ENCODE measurements at places on chromosomes 4 and X.

DNA sequence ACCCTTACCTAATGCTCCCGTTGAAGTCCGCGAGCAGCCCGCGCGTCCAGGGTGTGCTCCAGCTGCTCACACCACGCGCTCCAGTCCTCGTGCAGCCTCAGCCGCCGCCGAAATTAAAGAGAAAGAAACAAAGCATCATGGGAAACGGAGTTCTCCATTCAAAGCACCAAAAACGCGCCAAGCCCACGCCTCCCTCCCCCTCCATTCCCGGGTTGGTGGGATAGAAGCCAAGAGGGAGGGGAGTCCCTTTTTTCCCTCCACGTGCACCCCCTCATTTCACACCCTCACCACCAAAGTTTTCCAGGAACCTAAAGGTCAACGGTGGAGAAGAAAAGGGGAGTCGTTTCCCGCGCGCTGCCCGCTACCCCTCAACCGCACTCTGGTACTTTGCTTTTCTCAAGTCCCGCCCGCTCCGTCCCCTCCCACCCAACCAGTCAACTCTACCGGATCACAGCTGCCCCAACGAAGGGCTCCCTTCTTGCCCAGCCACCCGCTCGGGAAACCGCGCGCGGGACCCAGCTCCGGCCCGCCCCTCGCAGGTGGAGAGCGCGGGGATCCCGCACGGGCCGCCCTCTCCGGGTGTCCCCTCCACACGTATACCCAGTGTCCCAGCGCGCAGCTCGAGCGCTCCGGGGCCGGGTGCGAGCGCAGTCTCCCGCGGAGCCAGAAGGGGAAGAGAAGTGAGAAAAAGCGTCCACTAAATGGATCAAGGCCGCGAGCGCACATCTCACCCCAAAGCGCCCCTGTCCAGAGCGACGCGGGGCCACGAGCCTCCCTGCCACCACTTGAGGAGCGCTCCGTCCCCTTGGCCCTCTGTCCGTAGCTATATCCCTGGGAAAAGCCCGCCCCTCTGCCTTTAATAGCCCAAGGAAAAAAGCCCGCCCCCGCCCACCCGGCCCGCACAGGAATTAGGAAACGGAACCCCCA is 65.1 kb upstream of the CCDC160 start:
- peak; percentile 56 for DNase-seq

DNA sequence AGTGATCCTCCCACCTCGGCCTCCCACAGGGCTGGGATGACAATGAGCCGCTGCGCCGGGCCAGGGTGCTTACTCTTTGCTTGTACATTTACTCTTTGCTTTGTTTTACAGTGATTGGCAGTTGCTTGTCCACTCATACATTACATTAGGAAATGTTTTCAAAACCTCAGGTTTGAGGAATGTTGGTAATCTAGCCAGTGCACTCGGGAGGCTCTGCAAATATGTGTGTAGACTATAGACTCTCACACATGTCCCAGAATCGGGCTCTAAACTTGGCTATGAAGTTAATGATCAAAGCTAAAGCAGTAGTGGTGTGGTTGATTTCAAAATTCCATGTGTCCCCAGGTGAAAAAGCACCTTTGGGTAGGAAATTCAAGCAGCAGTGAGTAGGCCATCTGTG is 20.5 kb downstream of the TRMT44 start:
- no peak for DNase-seq

GRCh38 chrX:151402719-151403390 is 5.8 kb downstream of the VMA21 start:
- no peak for DNase-seq

GRCh38 chr4:128869776-128870509 is 60.4 kb downstream of the JADE1 start:
- DNase-seq: no peak

DNA sequence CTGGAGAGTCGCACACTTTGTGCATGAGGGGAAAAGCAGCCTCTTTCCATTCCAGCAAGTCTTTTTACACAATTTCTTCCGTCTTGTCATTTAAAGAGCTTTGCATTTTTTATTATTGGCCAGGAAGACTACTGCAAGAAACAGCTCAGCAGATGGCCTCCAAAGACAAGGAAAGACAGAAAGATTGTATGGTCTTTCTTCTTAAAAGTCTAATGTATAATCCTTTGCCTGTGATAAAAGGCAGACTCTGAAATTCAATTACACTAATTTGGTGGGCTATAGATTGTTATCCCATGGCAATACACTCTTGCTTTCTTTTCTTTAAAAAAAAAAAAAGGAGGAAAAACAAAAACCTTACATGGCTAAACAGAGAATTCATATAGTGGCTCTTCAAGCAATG is 5.9 kb downstream of the CAPN6 start:
- no peak for DNase-seq

DNA sequence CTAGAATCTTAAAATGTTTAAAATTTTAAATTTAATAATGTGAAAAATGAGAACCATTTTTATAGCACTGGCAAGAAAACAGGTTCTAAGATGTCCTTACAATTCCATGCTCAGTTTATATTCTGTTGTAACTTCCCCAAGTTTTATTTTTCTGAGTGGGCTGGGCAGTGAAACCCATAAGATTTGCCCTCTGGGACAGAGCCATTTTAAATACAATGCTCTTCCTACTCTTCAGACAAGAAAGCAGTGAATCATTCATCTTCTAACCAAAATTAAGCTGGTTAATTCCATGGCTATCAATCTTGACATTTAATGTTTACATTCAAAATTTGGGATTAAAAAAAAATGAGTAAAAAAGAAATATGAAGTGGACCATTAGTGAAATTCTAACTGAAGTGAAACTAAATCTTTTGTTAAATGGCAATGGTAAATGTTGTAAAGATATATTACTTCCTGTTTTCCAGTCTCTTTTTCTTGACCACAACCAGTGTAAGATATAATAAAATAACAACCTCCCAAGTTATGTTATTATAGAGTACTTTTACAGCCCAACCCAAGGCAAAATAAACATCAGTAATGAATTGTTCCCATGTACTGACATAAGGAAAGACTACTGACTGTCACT is 37.2 kb upstream of the PTPN13 start:
- no peak for DNase-seq

GRCh38 chr4:3744901-3745300 is 21.3 kb upstream of the ADRA2C start:
- DNase-seq: no peak

DNA sequence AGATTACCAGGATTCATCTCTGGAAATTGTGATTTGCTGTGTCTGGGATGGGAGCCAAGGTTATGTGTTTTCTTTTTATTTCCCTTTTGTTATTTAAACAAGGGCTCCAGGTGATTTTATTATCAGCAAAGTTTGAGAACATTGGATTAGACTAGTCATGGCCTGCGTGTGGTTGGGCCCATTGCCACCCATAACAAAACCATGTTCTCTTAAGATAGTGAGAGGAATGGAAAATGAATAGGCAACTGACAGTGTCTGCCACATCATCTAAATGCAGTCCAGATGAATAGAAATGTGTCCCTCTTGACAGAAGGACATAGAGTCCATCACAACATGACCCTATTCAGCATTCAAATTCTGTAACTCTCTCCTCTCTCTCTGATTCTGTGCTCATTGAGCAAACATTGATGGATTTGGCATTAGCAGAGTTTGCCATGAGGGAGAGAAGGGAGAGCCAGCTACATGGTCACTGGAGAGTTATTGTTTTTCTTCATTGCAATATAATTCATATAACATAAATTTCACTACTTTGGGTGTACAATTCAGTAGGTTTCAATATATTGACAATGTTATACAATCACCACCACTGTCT is 11.7 kb downstream of the XK start:
- no peak for DNase-seq

- no peak for DNase-seq
Measured at GRCh38 chr4:123706973-123707372, 310.4 kb downstream of the SPRY1 start.

DNA sequence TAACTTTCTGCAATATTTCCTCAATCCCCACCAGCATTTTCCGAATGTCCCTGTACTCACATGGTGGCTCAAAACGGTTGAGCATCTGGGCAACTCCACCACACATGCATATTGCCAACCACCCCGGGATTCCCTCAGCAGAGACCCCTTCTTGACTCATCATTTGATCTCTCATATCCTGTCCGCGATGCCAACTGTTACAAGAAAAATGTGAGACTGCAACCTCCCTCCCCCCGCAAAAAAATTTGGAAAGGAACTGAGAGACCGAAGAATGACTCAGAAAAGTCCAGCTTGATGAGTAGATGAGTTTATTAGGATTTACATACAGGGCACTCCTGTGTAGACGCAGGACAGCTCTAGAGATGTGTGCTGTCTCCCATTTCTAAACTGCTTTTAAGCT is 561.4 kb downstream of the ZIC3 start:
- DNase-seq: no peak

DNA sequence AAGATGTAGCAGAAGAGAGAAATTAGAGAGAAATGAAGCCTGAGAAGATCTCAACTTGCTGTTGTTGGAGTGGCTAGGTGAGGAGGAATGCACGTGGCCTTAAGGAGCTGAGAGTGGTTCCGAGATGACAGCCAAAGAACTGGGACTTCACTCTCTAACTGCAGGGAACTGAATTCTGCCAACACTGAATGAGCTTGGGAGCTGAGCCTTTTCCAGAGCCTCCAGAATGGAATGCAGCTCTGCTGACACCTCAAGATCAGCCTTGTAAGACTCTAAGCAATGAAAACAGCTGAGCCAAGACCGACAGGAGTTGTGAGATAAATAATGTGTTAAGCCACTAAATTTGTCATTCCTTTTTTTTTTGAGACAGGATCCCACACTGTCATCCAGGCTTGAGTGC is 73.0 kb downstream of the TLL1 start:
- no peak for DNase-seq

GRCh38 chrX:39022106-39022505 is 220.8 kb downstream of the MID1IP1 start:
- DNase-seq: no peak

- DNase-seq: no peak
Measured at GRCh38 chr4:33090910-33091309, 2370.7 kb downstream of the PCDH7 start.

DNA sequence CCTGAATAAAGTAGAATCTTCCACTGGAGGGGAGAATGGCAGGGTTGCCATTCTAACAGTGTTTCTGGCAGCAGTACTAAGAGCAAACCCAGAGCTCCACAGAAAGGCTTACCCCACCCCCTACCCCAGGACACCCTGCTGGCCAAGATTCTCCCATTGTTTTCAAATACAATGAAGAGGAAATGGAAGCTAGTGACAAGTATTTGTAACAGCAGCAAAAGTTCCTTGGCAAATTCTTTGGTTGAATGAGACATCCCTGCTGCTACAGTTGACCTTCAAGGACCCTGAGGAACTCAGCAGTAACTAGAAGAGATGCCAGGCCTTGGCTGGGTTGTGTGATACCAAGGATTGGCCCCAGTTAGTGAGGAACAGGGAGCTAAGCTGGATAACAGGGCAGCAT is 124.2 kb upstream of the DGKK start:
- DNase-seq: no peak

GRCh38 chrX:136157187-136157586 is 9.9 kb downstream of the FHL1 start:
- DNase-seq: no peak

GRCh38 chr4:8110071-8110986 is 48.3 kb downstream of the ABLIM2 start:
- DNase-seq: no peak

DNA sequence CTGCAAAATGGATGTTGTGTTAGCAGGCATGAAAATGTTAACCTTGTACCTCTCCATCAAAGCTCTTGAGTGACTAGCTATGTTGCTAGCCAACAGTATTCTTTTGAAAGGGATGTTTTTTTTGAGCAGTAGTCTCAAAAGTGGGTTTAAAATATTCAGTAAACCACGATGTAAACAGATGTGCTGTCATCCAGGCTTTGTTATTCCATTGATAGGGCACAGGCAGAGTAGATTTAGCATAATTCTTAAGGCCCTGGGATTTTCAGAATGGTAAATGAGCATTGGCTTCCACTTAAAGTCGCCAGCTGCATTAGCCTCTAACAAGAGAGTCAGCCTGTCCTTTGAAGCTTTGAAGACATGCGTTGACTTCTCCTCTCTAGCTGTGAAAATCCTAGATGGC is 18.4 kb downstream of the FGF2 start:
- DNase-seq: no peak

- DNase-seq: peak; percentile 26
Measured at GRCh38 chr4:1330761-1331590, 16.0 kb upstream of the UVSSA start.

DNA sequence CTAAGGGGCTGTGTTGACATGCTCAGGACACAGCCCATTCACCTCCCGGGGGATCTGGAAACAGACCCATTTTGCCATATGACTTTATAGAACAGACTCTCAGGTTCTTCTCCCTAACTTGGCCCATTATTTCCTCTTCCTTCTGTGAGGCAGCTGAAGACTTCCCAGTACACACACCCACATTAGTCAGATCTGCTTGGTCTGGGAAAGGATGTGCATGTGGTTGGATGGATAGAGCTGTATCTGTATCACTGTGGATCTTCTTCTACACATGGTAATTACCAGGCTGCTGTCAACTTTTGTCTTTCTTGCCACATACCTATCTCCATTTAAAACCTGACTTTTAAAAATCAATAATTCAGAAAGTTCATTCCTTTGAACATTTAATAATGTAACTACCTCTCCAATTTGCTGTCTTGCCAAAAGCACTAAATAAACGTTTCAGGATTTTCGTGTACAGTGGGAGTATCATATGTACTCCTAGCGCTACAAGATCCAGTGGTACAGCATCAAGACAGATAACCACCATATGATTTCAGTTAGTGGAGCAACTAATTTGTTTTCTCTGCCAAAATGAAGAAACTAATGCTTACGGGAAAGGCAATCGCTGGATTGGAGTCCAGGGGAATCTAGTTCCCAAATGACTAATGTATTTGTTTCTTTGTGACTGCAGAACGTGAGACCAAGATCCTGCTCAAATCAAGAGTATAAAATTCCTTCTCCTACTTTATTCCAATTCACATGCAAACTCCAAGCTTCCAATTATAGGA is 134.1 kb upstream of the MAP3K15 start:
- no peak for DNase-seq

DNA sequence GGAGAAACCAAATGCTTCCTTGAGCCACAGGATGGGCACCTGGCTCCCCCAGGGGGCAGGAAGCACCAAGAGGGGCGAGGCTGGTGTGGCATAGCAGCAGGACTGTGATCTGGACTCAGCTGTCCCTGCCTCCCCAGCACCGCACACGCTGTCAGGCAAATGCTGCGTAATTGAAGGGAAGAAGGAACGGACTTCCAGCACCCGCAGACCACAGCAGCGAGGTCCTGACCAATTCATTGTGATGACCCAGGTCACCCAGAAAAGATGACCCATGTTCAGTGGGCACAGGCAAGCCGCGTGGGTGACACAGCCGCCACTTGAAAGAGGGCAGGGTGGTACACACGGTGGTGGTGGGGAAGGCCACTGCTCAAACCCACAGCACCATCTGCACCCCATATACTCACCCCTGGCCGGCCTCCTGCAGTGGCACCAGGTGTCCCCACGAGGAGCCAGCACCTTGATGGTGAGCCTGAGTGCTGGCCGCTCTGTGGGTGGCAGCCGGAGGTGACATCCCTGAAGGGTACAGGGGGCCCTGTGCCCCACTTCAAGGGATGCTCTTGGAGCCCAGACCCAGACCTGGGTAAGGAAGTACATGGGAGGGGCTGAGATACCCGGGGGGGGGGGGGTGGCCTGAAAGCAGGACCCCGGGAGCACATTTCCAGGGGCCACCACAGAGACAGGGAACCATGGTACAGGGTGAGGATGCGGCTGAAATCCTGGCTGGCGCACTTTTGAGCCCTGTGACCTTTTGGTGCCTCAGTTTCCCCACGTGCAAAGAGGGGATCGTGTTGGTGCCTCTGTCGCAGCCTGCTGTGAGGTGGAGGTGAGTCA is 11.5 kb downstream of the NAT8L start:
- no peak for DNase-seq

Measured in left hindlimb (tissue), 1 donor.